ENCODE measurements at places on chromosomes 5 and 9.

DNA sequence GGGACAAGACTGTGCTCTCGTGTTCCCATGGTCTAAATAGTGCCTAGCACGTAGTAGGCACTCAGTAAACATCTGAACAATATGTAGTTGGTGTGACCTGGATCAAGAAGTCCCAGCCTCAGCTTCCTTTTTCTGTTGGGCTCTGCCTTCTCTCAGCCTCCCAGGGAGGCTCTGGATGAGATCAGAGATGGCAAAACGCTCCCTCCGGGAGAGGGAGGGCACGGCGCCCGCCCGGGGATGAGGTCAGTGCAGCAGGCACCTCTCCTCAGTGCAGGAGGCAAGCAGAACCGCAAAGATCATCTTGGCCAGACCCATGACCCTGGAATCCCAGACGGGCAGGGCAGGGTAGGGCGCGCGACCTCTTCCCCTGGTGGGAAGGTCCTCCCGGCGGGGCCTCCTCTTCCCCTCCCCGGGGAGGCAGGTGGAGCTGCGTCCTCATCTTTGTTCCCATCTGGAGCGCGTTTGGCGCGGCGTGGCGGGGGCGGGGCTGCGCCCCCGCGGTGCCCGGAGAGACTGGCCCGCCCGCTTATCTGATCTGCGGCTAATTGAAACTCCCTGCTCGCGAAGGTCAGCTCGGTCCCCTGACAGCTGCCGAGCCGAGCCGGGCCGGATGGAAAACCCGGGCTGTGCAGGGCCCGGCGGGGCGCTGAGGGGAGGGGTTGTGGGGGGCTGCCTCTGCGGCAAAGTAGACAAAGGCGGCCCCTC, 60.9 kb downstream of the CXXC5 start:
- no peak for DNase-seq

DNA sequence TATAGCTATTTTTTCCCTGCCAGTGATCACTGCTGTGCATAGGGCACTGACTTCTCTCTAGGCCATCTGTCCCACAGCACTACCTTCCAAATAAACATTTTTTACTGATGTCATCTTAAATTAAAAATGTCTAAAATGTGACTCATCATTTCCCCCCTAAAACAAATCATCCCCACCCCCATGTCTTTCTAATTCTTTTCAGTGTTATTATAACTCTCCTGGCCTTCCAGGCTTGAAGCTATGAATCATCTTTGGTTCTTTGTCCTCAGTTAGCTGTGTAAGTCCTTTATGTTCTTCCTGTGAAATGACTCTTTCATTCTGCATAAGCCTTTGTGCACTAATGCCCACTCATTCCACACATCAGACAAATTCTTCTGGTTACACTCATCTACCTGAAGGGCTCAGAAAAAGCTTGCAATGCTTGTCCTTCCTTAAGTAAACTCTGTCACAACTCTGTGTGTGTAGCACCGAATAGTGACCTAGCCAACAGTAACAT, 78.1 kb downstream of the CFAP95 start:
- DNase-seq: no peak

DNA sequence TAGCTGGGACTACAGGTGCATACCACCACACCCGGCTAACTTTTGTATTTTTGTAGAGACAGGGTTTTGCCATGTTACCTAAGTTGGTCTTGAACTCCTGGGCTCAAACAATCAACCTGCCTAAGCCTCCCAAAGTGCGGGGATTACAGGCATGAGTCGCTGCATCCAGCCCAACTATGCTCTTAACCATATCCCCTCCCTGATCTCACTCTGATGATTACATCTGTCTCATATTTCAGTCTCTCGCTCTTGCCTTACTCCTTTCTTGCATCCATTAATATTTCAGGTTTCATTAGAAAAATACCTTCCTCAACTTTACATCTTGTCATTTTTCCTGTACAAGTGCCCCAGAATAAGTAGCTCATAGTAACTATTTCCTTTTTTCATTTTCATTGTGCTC, 61.0 kb upstream of the BASP1 start:
- no peak for DNase-seq

DNA sequence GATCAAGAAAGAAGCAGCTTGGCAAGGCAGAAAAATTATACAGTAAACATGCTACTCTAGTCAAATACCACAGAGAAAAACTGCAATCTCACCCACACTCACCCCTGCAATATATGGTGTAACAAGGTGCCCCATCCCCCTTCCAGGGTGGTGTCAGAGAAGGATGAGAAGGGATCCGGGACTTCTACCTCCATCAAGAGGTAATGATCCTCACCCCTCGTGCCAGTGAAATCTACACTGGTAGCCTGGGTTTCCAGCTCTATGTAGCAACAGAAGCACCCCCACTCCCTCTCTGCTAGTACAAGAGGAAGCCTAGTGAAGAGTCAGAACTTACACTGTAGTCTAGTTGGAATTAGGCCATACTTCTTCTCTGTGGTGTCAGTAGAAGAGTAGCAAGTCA, 18.9 kb downstream of the SLCO4C1 start:
- no peak for DNase-seq

DNA sequence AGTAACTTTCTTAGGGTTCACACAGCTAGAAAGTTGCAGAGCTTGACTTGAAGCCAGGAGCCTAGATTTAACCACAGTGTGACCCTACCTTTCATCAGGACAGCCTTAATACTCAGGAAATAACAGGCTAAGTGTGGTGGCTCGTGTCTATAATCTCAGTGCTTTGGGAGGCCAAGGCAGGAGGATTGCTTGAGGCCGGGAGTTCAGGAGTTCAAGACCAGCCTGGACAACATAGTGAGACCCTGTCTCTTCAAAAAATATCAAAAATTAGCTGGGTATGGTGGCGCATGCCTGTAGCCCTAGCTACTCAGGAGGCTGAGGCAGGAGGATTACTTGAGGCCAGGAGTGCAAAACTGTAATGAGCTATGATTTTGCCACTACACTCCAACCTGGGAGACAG, 681.1 kb downstream of the MAT2B start:
- no peak for DNase-seq

- DNase-seq: no peak
Measured at GRCh38 chr5:27377626-27378025, 339.2 kb upstream of the CDH9 start.

GRCh38 chr5:139301808-139302499, 8.4 kb downstream of the MATR3 start:
- DNase-seq: no peak

GRCh38 chr9:127968042-127968441, 12.7 kb downstream of the EEIG1 start:
- DNase-seq: peak; percentile 62

DNA sequence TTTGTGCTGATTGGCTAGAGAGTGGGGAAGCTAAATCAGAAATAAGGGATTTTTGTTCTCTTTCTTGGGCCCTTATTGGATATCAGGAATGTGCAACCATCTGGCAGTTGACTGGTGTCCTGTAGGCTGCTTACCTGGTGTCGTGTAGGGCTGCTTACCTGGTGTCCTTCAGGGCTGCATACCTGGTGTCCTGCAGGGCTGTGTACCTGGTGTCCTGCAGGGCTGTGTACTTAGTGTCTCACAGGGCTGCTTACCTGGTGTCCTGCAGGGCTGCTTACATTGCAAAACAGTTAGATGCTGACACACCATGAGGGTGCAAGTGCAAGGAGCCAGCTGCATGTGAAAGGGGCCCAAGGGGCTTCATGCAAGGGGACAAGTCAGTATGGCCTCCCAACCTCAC, 249.3 kb downstream of the ICE1 start:
- DNase-seq: no peak

- no peak for DNase-seq
Measured at GRCh38 chr5:55897905-55898304, 46.7 kb downstream of the IL31RA start.

- no peak for DNase-seq
Measured at GRCh38 chr9:96476591-96476990, 26.6 kb downstream of the HABP4 start.

- DNase-seq: peak; percentile 59
Measured at GRCh38 chr5:149834246-149834855, 104.2 kb downstream of the PPARGC1B start.

- peak; percentile 44 for DNase-seq
Measured at GRCh38 chr5:135462304-135462703, 10.2 kb upstream of the TIFAB start.

DNA sequence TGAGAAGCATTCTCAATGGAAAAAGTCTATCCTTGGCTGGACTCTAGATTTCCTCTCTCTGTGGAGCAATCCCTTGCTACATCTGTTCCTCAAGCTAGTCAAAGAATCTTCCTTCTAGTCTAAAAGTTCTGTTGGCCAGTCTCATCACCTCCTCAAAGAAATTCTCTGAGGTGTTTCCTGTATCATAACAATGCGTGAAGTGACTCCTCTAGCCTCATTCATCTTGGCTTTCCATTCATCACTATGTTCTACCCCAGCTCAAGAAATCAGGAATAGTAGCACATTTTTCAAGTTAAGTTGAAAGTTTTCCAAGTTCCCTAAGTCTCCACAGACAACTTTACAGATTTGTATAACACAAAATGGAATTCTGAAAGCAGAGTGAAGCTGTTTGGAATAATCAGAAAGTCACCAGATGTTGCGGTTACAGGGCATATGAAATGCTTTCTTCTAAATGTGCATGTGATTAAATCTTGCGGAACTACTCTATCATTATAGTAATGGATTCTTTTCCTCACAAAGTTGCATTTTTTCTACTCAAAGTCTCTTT, 176.6 kb upstream of the FREM1 start:
- DNase-seq: no peak

GRCh38 chr5:173591056-173591514, 25.4 kb downstream of the BOD1 start:
- DNase-seq: no peak

DNA sequence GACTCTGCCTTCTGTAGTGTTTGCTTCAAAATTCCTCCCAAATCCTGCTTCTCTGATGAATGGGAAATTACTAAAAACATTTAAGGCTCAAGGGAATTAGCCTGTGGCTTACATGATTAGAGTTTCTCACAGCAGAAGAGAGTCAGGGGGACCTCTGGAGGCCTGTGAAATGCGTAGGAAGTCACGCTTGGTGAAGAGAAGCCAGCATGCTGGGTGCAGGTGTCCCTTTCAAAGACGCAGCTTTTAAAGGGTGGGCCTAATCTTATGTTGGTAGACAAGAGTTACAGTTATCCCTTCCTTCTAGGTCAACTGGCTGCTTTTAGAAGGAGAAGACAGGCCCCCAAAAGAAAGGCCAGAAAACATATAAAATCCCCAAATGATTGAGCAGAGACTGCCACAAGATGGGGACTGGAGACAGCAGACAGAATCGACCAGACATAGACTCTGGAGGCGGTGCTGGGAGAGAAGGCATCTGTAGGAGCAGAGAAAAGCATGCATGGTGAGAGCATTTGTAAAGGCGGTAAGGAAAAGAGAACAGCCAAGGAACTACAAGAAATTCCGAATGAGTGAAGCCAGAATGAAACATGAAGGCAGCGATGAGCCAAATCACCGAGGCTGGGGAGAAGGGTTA, 42.3 kb downstream of the B4GALT1 start:
- no peak for DNase-seq

- no peak for DNase-seq
Measured at GRCh38 chr5:40399349-40399748, 280.4 kb upstream of the PTGER4 start.

GRCh38 chr5:178357121-178357521, 124.5 kb upstream of the PHYKPL start:
- no peak for DNase-seq

- no peak for DNase-seq
Measured at GRCh38 chr5:171416160-171417049, 3.0 kb upstream of the FGF18 start.

DNA sequence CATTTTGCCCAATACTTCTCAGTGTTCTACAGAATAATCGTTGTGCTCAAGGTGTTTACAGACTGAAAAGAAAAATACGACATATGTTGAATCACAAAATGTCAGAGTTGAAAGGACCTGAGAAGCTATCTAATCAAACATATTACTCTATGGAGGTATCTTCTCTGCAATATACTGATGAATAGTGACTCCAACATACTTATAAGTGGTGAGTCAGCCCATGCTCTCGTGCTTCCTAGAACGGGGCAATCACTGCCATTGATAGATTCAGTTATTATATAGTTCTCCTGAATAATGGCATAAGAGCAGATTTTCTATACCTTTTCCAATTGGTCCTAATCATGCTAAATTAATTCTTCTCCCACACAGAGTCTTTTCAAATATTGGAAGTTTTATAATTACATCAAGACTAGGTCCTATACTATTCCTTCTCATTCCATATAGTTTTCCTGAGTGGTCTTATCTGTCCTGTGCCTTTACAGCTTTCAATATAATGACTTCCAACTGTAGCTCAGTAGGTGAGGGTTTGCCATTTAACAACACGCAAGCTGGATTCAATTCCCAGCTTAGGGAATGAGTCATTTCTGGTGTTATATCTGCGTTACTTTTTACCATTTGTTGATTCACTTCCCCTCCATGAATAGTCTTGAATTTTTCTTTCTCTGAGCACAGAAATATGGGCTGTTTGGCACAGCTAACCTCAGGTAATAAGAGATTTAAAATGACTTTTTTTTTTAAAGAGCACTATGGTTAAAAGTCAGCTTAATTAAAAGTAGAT, 81.1 kb downstream of the PLK2 start:
- no peak for DNase-seq

- DNase-seq: no peak
Measured at GRCh38 chr5:9338796-9339195, 207.1 kb downstream of the SEMA5A start.

DNA sequence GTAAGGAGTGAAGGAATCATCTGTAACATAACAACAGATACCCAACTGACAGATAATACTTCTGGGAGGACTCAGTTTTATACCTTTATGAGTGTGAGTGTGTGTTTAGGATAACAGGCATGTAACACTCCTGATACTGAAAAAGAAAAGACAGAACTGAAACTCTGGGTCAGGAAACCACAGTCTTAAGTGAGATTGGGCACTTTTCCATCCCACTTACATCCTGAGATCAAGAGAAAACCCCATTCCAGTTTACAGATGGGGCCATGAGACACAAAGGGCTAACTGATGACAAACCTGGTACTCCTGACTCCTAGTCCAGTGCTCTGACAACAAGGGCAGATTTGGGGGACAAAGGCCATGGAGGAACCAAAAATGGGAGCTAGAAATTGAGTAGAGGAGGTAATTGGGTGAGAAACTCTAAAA, 18.0 kb downstream of the IL5 start:
- DNase-seq: no peak

Measured in stimulated activated CD4-positive, alpha-beta T cell treated with anti-CD3 and anti-CD28 coated beads, Interleukin-4, amount 100 ng/mL, for 24 hours (primary cell).